ENCODE measurements at places on chromosomes 7 and 10. TPM values are rescaled to one million over a fixed set of nuclear protein-coding genes. Genes with fewer than 3 reads are reported as not detected.
A peak's percentile ranks its signal among the peaks of the same experiment; 100 is the strongest.

GRCh38 chr10:100742076-100742771 lies 3.2 kb upstream of the PAX2 start:
- DNase-seq, result no peak

DNA sequence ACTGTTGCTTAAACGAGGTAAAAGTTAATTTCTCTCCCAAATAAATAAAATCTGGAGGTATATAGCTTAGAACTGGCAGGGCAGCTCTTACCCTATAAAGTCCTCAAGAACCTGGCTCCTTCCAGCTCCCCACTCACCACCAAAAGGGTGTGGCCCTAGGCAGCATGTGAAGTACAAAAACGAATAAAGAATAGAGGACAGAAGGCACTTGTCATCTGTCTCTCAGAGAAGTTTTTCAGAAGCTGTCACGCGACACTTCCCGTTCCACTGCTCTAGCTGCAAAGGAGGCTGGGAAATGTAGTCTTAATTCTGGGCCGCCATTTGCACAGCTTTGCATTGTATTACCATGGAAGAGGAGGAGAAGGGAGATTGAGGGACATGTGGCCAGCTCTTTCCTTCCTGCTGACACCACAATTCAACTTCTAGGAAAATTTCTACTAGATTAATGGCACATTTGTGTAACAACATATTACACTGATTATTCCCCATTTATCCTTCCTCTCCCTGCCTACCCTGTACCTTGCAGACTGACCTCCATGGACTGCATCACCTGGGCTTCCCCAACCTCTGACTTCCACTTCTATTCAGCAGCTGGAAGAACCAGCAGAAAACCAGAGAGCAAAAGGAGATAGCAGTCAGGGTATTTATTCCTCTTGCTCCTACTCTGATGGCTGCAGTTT lies 62.2 kb downstream of the CCDC71L start:
- DNase-seq, result peak; percentile 71

DNA sequence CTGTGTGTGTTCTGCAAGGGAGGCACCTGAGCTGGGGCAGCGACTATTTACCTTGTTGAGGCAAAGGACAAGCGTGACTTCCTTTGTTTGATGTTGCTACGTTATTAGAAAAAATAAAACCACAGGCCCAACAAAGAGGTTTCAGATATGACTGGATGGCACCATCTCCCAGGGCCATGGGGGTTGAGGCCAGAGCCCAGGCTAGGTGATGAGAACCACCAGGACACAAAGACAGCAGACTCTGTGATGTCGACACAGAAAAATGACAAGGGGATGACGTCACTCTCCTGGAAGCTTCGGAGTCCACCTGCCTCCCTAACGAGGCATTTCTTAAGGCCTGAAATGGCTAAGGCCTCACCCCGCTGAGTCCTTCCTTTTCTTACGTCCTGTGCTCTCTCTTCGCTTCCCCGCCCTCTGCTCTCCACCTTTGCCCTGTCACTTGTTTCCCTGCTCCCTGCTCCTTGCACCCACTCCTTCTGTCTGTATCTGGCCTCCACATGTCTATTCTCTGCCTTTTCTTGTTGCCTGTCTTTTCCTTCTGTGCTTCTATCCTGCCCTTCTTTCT lies 83.0 kb upstream of the ADRB1 start:
- no peak for DNase-seq

KCNH2 gene
- 0.18 TPM for total RNA-seq

GRCh38 chr10:3427347-3427746 lies 254.8 kb upstream of the PITRM1 start:
- no peak for DNase-seq

DNA sequence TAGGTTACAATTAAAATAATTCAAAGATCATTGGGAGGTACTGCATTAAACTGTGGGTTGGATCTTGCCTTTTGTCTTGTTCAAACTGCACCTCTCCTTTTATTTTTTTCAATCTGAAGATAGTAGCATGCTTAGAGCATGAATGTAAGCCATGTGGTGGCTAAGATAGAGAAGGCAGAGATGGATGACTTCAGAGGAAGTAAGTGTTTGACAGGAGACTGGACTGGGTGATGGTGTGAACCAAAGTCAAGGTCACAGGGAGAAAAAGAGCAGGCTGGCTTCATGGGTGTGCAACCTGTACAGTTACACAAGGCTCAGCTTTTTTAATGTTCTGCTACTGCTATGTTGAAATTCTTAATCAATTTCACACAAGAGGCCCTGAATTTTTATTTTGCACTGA lies 85.6 kb downstream of the ZEB1 start:
- no peak for DNase-seq

DNA sequence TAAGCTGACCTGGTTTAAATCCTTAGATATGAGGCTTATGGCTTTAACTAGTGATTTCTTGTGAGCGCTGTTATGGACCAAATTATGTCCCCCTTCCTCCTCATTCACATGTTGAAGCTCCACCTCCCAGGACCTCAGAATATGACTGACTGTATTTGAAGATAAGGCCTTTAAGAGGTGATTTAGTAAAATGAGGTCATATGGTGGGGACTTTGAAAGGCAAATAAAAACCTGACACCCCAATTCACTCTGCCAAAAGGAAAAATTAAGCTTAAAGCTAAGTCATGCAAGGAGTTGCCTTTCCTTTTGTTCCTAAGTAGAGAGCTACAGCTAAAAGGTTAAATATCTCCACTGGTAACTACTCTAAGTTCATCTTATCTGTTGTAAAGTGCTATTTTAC lies 36.4 kb upstream of the FIGNL1 start:
- no peak for DNase-seq

GRCh38 chr7:107661865-107662379 lies 1.3 kb downstream of the SLC26A4 start:
- DNase-seq, result no peak

- DNase-seq, result no peak
Observed at GRCh38 chr7:40604601-40605438, 470.0 kb downstream of the SUGCT start.

- DNase-seq, result no peak
Observed at GRCh38 chr7:74025730-74026129, 2.2 kb upstream of the ELN start.

MLXIPL gene
- 0.21 TPM for total RNA-seq

- no peak for DNase-seq
Observed at GRCh38 chr10:124711145-124711544, 33.0 kb downstream of the FAM53B start.

DNA sequence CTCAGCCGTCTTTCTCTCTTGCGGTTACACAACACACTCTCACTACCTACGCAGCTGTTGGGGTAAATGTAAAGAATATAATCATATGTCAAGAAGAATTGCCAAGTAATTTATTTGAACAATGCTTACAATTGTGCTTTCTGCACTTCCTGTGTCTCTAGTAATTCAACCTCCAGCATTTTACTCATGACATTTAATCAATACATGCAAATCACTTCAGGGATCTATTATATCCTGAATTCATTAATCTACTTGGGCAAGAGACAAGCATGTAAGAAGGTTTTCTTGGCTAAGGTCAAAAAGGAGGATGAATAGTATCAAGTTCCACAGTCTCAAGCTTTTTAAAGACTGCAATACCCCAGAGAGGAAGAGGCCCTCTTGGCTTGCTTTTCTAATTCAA lies 562.9 kb upstream of the ADARB2 start:
- DNase-seq, result no peak

TAS2R3 gene
- total RNA-seq, result 0.24 TPM

DNA sequence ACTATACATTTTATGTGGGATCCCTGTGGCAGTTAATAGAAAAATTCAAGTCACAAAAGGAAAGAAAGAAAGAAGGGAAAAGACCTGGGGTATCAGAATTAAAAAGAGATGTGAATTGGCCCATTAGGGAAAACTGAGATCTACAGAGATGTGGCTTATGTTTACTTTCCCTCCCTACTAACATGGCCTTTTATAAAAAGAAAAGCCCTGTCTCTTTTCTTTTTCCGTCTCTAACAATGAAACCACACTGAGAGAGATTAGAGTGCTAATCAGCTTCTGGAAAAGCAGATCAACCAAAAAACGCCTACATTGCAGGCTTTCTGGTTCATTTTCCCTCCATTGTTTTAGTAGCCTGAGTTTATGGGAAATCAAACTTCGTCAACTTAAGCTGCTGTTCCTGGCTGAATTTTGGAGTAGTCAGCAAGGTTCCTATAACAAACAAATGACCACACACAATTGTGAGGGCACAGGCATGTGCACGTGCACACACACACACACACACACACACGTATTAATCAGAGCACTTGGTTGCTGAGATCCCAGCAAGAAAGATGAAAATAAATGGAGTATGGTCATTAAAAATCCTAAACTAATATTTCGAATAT lies 235.1 kb downstream of the SORCS1 start:
- DNase-seq, result no peak

HNRNPH3 gene
- total RNA-seq, result 104 TPM

GPR26 gene
- total RNA-seq, result 0.03 TPM

DNA sequence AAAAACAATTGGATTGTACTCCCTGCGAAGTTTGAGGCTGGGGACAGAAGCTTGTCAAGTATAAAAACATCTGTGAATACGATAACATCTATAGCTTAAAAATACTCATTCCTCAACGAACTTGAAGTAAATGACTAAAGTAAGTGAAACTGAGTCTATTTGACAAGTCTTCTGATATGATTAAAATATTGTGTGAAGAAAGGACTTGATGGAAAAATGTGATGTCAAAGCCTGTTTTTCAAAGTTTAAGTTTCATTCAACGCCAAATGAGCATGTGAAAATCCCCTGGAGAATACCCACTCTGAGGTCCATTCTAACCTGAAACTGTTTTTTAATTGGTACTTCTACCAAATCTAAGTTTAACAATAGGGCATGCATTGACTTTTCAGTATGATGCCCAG lies 122.3 kb upstream of the MDFIC start:
- peak; percentile 3 for DNase-seq

Measured in GM12878 (cell line).